ENCODE measurements at places on chromosomes 4 and X.

GRCh38 chr4:139191373-139191772 lies 14.4 kb upstream of the ELF2 start:
- DNase-seq = no peak

GRCh38 chr4:23986270-23986669 lies 96.4 kb upstream of the PPARGC1A start:
- DNase-seq = no peak

DNA sequence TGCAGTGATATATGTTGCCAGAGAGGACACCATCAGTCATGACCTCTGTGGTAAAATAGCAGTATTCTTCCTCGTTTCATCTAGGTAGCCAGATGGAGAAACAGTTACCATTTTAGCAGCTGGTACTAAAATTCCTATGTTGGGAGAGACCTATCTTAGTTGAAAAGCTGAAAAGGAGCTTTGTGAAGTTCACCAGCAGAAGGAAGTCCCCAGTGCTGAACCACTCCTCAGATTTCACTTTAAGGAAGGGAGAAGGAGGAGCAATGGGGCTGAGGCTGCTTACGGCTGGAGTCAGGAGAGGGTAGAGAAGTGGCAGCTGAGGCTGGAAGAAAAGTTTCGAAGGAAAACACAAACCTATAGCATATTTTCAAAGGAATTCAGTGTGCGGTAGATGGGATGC lies 103.7 kb downstream of the ATXN3L start:
- DNase-seq = no peak

- DNase-seq = no peak
Observed at GRCh38 chr4:118289794-118290193, 63.0 kb downstream of the PRSS12 start.

DNA sequence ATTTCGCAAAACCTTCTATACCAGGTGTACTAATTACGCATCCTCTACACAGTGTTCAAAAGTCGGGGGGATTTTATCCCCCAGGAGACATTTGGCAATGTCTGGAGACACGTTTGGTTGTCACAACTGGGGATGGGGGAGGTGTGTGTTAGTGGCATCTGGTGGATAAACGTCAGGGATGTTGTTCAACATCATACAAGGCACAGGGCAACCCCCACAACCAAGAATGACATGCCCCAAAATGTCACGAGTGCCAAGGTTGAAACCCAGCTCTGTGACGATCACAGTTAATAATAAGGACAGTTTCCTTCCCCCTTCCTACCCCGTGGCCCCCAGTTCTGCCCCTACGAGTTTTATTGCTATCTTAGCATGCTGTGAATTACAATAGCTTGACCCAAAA lies 15.9 kb upstream of the SEL1L3 start:
- DNase-seq = no peak

DNA sequence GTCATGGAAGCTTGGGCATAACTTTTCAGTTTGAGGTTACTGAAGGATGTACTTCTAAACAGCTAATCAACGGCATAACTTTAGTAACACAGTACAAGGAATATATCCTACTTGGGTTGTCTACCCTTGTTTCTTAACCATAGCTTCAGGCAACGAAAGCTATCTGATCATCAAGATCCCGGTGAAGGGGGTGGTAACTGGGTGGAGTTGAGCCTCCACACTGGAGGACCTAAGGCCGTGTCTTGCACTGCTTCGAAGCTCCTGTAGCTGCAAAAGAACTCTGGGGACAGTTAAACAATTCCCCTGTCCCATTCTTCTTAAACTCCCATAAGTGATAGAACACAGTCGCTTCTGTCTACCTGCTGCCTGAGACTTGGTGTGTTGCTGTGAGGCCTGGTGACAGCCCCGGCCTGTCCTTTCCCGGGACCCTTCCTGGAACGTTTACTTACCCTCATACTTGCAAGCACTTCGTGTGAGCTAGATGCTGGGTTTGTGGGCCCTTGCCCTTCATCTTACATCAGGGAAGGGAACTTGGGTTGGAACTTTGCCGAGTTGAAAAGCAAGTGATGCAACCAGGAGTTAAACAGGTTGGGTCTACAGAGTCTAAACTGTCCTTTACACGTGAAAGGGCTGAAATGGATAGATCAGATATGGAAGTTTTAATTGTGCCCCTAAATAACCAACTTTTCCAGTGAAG lies 5.8 kb upstream of the WDR1 start:
- no peak for DNase-seq

- DNase-seq = no peak
Observed at GRCh38 chrX:96246436-96246835, 438.2 kb upstream of the DIAPH2 start.

GRCh38 chr4:609400-610050 lies 15.8 kb upstream of the PDE6B start:
- no peak for DNase-seq

GRCh38 chr4:145093638-145094037 lies 4.4 kb downstream of the ANAPC10 start:
- no peak for DNase-seq

GRCh38 chr4:48687313-48688051 lies 92.6 kb downstream of the FRYL start:
- DNase-seq = no peak

DNA sequence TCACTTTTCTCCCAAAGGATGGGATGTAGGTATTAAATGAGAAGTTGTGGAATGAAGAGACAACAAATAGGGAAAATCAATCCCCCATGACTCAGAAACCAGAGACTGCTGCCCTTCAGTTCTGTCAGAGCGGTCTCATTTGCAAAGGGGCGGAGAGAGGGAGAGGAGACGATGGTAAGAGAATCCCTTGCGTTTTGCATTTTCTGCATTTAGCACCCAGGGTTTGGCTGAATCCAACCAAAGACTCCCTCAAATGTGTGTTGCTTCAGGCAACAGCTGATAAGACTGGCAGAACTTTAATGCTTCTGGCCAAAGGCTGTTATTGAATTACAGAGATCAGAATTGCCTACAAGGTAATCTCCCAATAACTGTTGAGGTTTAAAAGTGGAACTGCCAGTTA lies 230.2 kb downstream of the EVC2 start:
- no peak for DNase-seq

DNA sequence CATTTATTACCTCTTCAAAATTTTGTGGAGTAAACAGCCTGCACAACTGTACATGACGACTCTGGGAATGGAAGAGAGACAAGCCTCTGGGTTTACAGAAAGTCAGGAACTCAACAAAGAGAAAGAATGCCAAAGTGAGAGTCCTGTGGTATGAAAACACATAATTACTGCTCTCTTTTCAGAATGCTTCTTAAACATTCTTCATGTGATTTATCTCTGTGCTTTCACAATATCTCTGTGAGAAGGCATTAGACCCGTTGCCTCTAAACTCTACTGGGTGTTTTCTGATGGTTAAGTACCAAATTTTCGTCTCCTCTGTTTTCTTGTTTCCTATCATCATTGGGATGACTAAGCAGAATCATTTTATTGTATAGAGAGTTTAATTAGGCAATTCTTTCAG lies 966.6 kb upstream of the SLIT2 start:
- DNase-seq = no peak

- no peak for DNase-seq
Observed at GRCh38 chr4:186502231-186502630, 53.1 kb downstream of the MTNR1A start.

DNA sequence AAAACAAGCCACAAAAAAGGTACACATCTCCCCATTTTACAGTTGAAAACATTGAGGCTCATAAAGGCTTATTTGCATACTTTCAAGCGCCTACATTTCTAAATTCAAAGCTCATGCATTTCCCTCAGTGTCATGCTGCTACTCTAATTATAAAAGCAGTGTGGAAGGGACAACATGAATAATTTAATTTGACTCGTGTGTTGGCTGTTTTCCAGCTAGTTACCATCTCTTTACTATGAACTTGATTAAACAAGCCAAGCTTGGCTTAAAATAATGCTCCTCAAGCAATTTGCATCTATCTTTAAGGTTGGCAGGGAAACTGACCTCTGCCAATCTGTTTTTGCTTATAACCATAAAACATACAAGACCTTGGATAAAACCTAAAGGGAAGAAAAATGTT lies 252.5 kb upstream of the NEIL3 start:
- no peak for DNase-seq

DNA sequence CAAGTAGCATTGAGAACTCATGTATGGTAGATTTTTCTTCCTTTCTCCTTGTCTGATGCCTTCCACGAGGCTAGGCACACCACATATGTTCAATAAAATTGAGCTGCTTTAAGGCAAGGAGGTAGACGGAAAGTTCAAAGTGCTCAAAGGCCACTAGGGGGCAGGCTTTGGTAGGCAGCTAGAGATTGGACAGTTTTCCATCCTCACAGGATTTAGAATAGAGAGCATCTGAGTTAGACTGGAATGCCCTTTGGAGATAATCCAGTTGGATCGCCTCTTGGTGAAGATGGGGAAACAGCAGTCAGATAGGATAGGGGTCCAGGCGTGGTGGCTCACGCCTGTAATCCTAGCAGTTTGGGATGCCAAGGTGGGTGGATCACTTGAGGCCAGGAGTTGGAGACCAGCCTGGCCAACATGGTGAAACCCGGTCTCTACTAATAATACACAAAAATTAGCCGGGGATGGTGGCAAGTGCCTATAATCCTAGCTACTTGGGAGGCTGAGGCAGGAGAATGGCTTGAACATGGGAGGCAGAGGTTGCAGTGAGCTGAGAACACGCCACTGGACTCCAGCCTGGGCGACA lies 30.4 kb downstream of the ELF4 start:
- peak; percentile 60 for DNase-seq

GRCh38 chr4:188728359-188728758 lies 589.1 kb downstream of the TRIML1 start:
- DNase-seq = no peak

- DNase-seq = no peak
Observed at GRCh38 chr4:186104114-186104889, at the start of gene FAM149A. Gene FAM149A (plus strand): TSS chr4:186104704.

GRCh38 chr4:184475096-184475461 lies 729 bp upstream of the IRF2 start:
- DNase-seq = peak; percentile 60

- DNase-seq = no peak
Observed at GRCh38 chr4:53141308-53141707, 224.6 kb downstream of the SCFD2 start.

- DNase-seq = no peak
Observed at GRCh38 chr4:182354867-182355266, 111.7 kb downstream of the TENM3 start.

DNA sequence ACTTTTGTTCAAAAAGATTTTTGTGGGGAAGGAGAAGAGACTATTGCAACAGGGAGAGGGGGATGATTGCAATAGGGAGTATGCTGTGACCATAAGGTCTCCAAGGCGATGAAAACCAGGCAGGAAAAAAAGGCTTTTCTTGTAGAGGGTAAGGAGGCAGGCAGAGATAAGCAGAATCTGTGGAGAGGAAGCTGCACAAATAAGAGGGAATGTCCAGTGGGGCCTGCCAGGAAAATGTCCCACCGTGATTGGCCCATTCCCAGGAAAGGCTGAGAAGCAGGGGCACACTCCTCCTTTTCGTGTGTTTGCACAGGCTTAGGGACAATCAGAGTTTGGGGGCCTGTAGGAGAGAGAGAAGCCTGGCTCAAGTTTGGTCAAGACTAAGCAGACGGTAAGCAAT lies 29.1 kb downstream of the SPACA5 start:
- no peak for DNase-seq

GRCh38 chr4:168388890-168389289 lies 70.3 kb upstream of the DDX60 start:
- no peak for DNase-seq

DNA sequence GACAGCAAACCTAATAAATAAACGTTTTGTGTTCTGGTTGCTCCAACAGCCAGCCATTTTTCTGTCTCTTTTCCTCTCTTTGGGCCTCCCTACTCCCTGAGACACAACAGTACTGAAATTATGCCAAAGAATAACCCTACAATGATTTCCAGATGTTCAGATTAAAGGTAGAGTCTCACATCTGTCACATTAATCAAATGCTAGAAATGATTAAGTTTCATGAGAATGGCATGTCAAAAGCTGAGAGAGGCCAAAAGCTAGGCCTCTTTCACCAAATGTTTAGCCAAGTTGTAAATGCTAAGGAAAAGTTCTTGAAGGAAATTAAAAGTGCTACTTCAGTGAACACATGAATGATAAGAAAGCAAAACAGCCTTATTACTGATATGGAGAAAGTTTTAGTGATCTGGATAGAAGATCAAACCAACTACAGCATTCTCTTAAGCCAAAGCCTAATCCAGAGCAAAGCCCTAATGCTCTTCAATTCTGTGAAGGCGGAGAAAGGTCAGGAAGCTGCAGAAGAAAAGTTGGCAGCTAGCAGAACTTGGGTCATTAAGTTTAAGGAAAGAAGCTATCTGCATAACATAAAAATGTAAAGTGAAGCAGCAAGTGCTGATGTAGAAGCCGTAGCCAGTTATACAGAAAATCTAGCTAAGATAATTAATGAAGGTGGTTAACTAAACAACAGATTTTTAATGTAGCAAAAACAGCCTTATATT lies 182.1 kb upstream of the NUDT6 start:
- no peak for DNase-seq

GRCh38 chr4:106502106-106502699 lies 133.6 kb upstream of the GIMD1 start:
- peak; percentile 52 for DNase-seq

DNA sequence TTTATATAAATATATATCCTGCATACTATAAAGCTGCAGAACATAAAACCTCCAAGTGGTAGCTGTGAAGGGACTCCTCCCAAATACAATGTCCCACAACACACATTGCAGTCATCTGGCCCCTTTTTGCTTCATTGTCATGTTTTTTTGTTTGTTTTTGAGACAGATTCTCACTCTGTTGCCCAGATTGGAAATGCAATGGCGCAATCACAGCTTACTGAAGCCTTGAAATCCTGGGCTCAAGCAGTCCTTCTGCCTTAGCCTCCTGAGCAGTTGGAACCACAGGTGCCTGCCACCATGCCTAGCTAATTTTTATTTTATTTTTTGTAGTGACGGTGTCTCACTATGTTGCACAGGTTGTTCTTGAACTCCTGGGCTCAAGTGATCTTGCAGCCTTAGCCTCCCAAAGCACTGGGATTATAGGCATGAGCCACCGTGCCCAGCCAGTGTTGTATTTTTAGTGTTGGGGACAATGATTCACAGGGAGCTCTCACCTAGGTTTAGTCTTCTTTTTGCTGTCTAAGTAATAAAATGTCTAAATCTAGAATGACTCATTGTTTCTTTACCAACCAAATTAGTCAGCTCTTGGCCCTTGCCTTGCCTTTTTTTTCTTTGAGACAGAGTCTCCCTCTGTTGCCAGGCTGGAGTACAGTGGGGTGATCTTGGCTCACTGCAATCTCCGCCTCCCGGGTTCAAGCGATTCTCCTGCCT lies 24.0 kb upstream of the XIAP start:
- DNase-seq = peak; percentile 46

DNA sequence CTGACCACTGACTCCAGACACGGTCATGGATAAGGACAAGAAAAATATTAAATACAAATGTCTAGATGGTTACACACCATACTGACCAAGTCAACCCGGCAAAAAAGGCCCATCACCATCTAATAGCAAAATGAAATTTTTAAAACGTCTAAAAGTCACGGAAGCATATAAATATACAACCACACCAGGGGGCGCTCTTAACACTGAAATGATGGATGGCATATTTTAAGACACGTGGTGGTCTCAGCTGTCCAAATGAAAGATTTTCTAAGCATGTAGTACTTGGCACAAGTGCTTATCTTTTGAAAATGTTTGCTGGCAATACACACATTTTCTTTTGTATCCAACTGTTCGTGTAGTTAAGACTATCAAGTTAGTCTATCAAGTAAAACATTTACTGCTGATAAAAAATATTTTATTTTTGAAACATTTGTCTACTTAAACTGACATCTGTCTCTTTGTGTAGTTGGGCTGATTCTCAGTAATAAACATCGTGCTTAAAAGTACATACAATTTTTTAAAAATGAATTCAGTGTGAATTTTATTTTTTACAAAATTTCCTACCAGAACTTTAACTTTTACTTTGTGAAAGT lies 64.6 kb downstream of the COX7B2 start:
- peak; percentile 68 for DNase-seq

GRCh38 chr4:168656946-168657473 lies 160.2 kb downstream of the PALLD start:
- no peak for DNase-seq
